ENCODE measurements at places on chromosomes 3 and 15.
A peak's percentile ranks its signal among the peaks of the same experiment; 100 is the strongest.

GRCh38 chr3:123027292-123028232 lies at the start of gene SEMA5B:
TSS of gene SEMA5B (minus strand) at chr3:123027763. CDS start at chr3:122961263, 66,500 bp downstream.
- DNase-seq: peak; percentile 12

DNA sequence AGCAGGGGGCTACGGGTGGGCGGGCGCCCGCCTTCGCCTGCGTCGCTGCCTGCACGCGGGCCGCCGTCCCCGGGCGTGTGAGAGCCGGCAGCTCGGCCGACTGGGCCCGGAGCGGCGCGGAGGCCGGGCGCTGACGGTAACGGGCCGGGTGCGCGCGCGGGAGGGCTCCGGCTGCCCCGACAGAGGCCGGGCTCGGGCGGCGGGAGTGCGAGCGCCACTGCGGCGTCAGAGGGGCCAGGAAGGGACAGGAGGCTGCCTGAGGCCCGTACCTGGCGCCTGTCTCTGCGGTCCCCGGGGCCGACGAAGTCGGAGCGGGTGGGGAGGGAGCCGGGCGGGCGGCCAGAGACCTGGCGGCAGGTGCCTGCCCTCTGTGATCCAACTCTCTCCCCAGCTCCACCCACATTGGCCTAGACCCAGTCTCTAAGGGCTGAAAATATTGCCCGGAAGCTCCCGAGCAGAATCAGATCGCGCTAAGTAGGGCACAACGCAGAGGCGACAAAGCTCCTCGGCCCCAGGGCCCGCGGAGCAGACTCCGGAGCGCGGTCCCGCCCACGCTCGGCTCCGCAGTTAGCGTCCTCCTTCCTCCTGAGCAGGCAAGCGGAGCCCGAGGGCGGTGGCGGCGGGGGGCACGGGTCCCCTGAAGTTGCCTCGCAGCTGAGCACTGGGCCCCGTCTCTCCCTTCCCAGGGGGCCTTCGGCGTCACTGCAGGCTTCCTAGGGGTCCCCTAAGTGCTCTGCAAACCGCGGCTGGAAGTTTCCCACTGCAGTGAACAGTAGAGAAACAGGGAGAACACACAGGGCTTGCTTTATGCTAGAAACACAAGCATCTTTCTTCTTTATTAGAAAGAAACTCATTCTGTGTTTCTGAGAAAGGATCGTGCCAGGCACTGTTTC lies at the start of gene MAN2A2:
Gene MAN2A2, plus strand, starts transcription at position 463 of the 893 bp plus-strand sequence. CDS start 906 bp downstream, outside the sequence.
- DNase-seq: peak; percentile 91

- no peak for DNase-seq
Measured at GRCh38 chr15:33581032-33581431, 270.3 kb downstream of the RYR3 start.

DNA sequence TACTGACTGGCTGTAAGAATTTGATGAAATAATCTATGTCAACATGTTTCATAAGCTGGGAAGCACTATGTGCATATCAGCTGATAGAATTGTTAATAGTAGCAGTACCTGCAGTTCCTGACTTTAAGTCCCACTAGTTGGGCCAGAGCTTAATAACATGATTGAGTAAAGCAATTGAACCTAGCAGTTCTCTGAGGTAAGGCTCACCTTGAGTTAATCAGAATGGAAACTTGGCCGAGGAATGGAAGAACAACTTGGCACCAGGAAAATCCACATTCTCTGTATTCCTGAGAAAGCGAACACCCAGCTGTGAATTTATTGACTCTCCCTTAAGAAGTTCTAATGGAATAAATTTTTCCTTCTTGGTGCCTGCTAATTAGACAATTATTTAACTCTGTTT lies 262.6 kb downstream of the IGSF11 start:
- DNase-seq: no peak

GRCh38 chr15:58019503-58020376 lies 45.8 kb downstream of the ALDH1A2 start:
- DNase-seq: no peak

DNA sequence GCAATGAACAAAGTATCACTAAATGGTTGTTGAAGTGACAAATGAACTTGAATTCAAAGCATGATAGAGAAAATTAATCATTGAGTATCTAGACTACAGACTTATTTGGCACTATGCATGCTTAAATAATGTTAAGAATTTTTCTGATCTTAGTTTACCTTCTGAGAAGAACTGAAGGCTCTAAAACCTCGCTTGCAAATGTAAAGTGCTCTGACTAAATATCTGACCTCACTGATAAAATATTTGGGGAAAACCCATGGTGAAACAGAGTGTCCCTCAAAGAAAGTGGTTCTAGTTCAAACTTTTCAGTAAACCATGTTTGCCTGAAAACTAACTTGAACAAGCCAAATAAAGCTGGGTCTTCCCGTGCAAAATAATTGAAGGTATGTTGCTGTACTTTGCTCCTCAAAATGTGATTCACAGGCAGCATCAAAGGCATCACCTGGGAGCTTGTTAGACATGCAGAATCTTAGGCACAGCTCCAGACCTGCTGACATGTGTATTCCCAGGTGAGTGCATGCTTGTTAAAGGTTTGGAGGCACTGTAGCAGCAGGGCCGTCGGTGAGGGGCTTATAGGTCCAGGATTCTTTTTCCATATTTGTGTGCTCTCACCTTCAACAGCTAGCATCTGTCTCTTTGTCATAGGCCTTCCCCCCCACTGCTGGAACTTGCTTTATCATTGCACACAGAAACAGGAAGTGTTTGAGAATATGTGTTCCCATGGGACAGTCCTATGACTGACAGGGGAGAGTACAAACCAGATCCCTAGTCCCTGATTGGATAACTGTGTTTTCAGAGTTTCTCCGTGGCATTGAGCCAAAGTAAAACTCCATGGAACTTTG lies 524.2 kb upstream of the LMCD1 start:
- no peak for DNase-seq

DNA sequence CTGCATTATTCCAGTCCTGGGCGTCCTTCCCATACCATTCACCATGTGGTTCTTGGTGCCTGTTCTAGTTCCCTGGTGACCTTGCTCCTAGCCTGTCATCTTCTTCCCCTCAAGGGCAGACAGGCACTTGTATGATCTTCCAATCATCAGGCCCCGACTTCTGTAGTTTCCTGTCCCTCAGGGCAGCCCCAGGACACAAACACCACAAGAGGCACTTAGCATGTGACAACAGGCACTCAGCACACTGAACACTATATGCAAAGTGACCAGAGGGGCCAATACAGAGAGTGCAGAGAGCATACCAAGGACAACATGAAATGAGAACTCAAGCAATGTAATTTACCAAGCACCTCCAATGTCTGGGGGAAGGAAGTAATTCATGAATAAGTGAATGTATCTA lies 17.9 kb downstream of the TMEM40 start:
- no peak for DNase-seq

DNA sequence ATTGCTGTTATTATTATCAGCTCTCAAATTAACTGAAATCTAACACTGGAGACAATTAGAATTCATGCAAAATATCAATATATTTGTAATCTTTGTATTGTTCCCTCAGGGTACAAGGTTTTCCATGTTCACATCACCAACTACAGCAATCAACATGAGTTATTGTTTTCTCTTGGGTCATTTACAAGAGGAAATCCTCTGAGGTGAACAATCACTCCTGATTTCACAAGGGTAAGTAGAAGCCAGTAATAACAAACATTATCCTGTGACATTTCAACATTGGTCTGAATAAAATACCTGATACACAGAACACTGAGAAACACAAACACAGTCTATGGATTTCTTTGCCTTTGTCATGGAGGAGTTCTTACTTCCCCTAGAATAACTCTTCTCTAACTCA lies 174.0 kb downstream of the SUCNR1 start:
- no peak for DNase-seq

- peak; percentile 11 for DNase-seq
Measured at GRCh38 chr3:178385280-178385952, 150.8 kb upstream of the KCNMB2 start.

All from activated CD8-positive, alpha-beta T cell treated with anti-CD3 and anti-CD28 coated beads for 36 hours (primary cell).